ENCODE measurements at places on chromosomes 3 and 15.

DNA sequence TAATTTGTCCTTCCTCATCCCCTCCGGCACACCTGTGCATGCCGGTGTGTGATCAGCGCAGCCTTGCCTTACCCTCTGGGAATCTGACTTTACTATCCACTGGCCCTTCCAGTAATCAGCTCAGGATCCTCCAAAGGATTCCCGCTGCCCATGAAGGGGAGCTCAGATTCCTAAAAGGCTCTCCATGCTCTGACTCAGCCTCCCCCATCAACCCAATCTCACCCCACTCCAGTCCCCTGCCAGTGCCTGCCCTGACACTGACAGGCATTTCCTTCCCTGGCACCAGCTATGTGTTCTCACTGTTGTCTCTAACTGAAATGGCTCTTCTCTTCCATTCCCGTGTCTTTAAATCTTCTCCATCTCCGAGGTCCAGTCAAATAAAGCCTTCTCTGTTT is 7.3 kb upstream of the BCL2A1 start:
- DNase-seq = no peak

- DNase-seq = no peak
These were observed 108.8 kb upstream of the CRBN start for GRCh38 chr3:3288255-3288654.

- DNase-seq = no peak
These were observed 246.5 kb downstream of the LRRN1 start for GRCh38 chr3:4045756-4046155.

DNA sequence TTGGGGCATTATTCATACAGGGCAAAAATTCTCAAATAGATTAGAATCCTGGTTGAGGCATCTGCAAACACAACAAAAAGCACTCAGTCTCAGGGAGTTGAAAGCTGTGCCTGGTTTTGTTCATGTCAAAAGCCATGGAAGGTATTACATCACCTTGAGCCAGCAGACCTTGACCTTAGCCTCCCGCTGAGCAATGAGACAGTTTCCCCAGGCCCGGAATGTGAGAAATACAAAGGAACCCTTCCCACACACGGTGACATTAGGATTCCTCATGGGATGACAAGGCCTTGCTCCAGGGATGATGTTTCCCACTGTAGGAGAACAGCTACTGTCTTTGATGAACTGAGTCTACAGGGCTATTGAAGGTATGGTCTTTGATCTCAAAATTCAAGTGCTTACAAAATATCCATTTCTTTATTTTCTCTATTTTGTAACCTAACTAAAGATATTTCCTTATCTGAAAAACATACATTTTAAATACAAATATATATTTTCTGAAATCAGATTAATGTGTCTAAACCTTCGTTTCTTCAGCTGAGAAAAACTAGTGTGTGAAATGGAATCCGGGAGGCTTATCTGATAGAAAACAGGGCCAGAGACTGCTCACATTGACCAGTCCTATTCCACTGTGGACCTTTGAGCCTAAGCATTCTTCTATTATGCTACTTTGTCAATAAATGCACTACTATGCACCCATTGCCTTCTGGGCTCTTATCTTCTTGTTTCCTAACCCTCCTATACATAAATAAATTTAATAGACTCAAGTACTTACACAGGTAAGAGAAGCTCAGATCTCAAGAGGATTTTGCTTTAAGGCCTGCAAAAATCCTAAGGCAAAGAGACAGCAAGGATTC is 298.2 kb downstream of the KBTBD8 start:
- DNase-seq = no peak

DNA sequence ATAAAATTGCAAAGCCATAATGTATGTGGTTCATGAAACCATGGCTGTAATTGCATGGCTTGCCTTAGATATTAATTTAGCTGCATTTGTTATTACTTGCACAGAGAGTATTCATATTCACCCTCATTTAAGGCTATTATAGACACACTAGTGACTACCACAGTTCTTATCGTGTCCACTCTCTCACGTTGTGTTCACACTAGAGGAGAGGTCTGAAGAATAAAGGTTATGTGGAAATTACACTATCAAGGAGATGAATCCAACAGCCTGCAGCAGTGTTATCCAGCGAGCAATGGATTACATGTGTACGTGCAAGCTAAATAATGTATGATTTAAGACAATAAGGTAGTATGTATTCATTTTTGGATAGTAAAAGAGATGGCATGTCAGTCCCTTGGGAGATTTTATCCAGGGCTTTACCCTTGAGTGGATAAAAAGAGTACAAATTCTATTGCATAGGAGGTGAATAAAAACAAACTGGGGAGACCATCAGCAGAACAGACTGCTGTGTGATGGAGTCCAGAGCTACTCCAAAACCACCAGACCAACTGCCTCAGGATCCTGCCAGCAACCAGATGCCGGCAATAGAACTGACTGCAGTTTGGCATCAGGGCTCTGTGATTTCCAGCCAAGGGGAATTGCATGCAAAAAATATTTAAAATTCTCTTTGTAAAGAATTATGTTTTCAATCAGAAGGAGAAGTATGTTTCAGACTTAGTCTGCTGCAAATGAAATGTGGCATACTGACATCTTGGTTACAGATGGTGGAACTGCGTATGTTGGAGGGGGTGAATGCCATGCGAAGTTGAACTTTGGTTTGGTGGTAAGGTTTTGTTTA is 146.6 kb downstream of the RBMS3 start:
- no peak for DNase-seq

- DNase-seq = peak; percentile 89
These were observed at the start of gene SPATA12 for GRCh38 chr3:57060089-57060821. Gene SPATA12, plus strand, starts transcription at chr3:57060664. Its CDS starts 13,031 bp downstream, at chr3:57073695.

DNA sequence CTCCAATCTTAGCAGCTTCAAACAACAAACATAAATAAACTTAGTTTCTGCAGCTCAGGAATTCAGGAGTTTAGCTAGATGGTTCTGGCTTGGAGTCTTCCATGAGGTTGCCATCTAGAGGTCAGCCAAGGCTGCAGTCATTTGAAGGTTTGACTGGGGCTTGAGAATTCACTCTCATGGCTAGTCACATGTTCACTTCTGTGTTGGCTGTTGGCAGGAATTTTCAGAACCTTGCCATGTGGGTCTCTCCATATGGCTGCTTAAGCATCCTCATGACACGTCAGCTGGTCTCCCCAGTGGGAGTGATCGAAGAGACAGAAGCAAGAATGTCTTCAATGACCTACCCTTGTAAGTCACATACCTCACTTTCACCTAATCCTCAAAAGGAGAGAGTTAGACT is 269.2 kb upstream of the CNTN3 start:
- peak; percentile 6 for DNase-seq

DNA sequence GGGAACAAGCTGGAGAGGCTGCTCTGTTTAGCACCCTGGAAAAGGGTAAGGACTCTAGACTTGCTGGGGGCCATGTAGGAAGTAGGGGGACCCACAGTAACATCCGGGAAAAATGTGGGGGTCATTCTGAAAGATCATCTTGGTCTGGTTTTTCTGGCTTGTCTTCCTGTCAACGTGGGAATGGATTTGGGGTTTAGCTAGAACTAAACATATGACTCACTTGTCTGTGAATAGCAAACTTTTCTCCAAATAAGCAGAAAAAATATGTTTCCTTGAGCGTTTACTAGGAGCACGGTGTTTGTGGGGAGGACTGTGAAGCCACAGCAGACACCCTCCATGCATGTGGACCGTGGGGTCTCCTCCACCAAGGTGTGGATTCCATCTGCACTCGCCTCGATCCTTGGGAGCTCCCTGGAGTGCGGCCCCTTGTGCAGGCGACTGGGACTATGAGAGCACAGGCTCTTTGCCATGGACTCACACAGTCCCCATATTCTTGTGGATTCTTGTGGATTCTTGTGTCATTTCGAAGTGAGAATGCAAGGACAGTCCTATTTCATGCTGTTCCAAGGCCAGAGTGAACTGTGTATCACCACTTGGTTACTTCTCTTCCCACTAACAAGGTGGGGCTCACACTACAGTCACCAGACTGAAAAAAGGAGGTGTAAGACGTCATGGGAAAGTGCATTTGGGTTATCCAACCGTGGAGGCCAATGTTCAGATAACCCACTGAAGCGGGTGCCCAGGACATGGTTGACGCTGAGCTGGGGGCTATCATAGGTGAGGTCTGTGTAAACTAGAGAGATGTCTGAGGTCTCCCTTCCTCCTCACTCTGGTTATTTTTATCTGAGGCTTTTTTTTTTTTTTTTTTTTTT is 25.5 kb downstream of the PGPEP1L start:
- DNase-seq = peak; percentile 84

GRCh38 chr15:38242055-38242454 is 10.6 kb upstream of the SPRED1 start:
- DNase-seq = no peak

DNA sequence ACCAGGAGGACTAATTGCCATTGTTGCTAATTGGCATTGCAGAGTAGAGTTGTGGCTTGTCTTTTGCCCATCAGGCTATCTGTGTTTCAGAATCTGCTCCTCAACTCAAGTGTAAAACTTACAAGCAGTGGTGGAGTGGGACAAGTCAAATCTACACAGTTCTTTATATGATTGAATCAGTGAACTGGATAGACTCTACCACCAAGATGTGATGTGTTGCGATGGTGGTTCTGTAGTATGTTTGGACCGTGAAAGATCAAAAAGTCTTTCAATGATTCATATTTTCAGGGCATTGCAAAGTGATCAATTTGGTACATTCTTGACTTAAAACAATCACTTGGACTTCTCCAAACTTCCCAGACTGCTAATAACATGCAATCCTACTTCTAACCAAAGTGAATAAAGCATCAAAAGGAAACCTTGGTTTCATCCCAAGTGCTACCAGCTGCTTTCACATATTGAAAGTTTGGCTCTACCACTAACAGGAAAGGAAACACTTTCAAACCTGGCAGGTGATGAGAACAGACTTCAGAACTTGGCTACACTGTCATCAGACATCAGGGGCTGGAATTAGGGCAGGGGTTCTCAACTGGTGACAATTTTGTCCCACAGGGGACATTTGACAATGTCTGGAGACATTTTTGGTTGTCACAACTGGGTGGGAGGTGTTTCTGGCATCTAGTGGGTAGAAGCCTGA is 844.7 kb upstream of the CFAP20DC start:
- DNase-seq = no peak

GRCh38 chr3:180280555-180280954 is 243.8 kb upstream of the PEX5L start:
- peak; percentile 35 for DNase-seq

GRCh38 chr3:139388077-139388476 is 1.4 kb downstream of the COPB2 start:
- no peak for DNase-seq

DNA sequence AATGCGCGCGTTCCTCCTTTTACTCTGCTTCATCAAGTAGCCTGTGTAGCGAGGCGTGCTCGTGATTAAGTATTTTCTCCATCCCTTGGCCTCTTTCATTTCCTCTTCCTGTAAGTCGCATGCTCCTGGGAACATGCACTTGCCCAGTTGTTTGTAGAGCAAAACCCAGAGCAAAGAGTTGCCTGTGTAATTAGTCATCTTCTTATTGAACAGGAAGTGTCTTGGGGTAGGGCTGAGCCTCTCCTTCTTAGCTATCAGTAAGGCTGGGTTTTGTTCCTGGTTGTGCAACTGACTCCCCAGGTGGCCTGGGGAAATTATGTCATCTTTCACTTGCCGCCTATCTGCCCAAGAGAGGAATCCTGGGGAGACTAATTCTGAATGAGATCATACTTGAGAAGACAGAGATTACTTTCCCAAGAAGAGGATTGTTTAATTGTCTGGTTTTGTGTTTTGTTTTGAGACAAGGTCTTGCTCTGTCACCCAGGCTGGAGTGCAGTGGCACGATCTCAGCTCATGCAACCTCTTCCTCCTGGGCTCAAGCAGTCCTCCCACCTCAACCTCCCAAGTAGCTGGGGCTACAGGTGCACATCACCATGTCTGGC is 14.9 kb downstream of the LIPH start:
- DNase-seq = peak; percentile 99

- DNase-seq = no peak
These were observed 17.6 kb downstream of the PAQR5 start for GRCh38 chr15:69316291-69316690.

- DNase-seq = peak; percentile 65
These were observed 787 bp upstream of the SLMAP start for GRCh38 chr3:57755368-57755675.

GRCh38 chr3:165653130-165653778 is 184.0 kb downstream of the BCHE start:
- DNase-seq = no peak

- DNase-seq = no peak
These were observed 401.7 kb downstream of the OXSM start for GRCh38 chr3:26191556-26191955.

DNA sequence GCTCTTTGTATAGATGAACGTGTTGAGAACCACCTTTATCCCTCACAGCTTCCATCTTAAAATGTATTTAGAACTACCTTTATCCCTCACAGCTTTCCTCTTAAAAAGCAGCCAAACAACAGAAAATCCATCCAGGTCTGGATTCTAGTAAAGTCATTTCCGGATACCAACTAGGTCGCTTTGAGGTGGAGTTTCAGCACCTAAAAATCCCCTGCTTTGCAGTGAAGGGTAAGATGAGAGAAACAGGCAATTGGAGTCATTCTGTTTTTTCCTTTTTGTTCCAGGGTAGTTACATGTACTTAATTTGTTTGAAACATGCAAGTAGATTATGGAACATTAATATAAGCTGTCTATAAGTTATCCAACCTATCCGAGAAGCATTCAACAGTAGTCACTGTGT is 192.0 kb downstream of the UBE2E2 start:
- DNase-seq = no peak

DNA sequence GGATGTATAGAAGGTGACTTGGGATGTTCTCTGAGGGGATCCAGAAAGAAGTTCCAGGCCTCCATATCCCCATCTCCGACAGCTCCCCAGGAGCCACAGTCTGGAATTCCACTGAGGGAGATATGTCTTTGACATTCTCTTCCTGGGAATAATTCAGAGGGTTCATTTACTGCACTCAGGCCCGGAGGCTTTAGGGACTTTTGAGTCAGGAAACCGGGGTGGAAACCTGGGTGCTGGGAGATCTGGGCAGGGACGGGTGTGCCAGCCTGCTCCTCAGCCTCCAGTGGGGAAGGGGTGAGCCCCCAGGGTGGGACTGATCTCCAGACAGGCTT is 147.7 kb downstream of the SMAD6 start:
- DNase-seq = no peak

DNA sequence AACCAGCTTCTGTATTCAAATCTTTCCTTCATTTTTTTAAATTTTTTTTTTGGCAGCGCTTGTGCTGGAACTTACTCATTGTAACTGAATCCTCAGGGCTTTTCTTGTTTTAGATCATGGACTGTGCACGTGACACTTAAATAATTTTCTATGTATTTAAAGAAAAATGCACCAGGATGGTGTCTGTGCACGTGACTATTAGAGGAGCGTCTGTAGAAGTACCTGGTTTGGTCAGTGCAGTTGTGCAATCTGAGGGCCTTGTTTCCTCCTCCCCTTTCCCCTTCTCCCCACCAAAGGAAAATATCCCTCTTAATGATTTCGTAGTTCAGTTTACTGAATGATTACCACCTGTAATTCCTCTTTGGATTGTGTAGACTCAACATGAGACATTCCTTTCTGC is 31.3 kb downstream of the EDEM1 start:
- no peak for DNase-seq

GRCh38 chr3:196275126-196275525 is 12.4 kb downstream of the PCYT1A start:
- DNase-seq = peak; percentile 36

GRCh38 chr15:25568751-25569150 is 129.9 kb upstream of the UBE3A start:
- no peak for DNase-seq

All from iris pigment epithelial cell (primary cell).